ENCODE measurements at places on chromosomes 4 and X.

- DNase-seq: no peak
Observed at GRCh38 chr4:86493460-86493859, 100.7 kb upstream of the PTPN13 start.

GRCh38 chr4:118018381-118019145, 15.7 kb upstream of the NDST3 start:
- DNase-seq: no peak

- no peak for DNase-seq
Observed at GRCh38 chr4:184940500-184940899, 77.8 kb upstream of the HELT start.

- no peak for DNase-seq
Observed at GRCh38 chr4:10168151-10168550, 51.6 kb upstream of the WDR1 start.

- DNase-seq: no peak
Observed at GRCh38 chr4:109752525-109752924, 22.7 kb upstream of the PLA2G12A start.

DNA sequence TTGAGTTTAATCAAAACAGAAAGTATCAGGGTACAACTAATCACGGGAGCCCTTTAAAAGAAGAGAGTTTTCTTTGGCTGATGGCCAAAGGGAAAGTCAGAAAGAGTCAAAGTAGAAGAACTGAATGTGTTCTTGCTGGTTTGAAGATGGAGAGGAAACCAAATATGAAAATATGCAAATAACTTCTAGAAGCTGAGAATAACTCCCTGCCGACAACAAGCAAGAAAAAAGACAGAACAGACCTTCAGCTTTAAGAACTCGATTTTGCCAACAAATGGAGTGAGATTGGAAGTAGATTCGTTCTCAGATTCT, 903.8 kb downstream of the STIM2 start:
- no peak for DNase-seq

- DNase-seq: no peak
Observed at GRCh38 chr4:148574502-148574901, 132.3 kb upstream of the NR3C2 start.

- DNase-seq: no peak
Observed at GRCh38 chr4:7183161-7183560, 9.2 kb upstream of the SORCS2 start.

DNA sequence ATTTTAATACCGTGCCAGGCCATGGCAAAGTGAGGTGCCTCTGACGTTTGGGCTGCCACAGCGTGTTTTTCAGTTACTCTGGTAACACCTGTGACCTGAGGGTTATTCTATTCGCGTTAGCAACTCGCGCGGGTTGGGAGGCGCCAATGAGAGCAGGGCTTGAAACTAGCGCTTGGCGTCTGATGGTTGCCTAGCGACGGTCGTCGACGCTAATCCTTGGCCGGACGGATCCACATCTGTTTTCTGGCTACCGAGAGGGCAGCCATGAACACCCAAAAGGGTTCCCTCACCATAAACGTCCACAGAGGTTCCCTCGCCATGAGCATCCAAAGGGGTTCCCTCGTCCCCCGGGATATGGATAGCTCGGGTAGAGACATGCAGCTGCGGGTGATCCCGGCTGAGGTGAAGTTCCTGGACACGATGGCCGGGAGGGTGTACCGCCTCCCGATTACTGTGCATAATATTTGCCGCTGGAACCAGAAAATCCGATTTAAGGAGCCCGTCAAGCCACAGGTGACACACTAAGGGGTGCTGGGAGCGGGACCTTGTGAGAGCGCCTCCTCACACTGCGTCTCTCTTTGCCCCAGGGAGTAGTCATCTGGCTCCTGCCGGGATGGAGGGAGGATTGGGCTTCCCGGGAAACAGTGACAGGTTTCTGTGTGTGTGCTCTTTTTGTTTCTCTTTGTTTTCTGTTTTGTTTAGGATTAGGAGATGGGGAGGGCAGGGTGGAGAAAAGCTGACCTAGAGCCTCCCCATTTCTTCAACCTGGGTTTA, at the start of gene CFAP47:
Gene CFAP47, plus strand, starts transcription at position 199 of the 774 bp plus-strand sequence. Its CDS starts 66 bp downstream, at position 265.
- no peak for DNase-seq

Data from NCI-H446 treated with DMSO at 0.1 percent for 48 hours (cell line).